Epithelial cell of proximal tubule (primary cell): ENCODE measurements at places on chromosomes 2 and 18. TPM values are rescaled to one million over a fixed set of nuclear protein-coding genes. Genes with fewer than 3 reads are reported as not detected.

PSMA8 gene
- total RNA-seq, result not detected in 2 replicates

TMEM163 gene
- 0.40 and 0.65 TPM in 2 replicates for total RNA-seq

- no peak for DNase-seq
Measured at GRCh38 chr18:63107171-63107845, 212.3 kb downstream of the BCL2 start.

DNA sequence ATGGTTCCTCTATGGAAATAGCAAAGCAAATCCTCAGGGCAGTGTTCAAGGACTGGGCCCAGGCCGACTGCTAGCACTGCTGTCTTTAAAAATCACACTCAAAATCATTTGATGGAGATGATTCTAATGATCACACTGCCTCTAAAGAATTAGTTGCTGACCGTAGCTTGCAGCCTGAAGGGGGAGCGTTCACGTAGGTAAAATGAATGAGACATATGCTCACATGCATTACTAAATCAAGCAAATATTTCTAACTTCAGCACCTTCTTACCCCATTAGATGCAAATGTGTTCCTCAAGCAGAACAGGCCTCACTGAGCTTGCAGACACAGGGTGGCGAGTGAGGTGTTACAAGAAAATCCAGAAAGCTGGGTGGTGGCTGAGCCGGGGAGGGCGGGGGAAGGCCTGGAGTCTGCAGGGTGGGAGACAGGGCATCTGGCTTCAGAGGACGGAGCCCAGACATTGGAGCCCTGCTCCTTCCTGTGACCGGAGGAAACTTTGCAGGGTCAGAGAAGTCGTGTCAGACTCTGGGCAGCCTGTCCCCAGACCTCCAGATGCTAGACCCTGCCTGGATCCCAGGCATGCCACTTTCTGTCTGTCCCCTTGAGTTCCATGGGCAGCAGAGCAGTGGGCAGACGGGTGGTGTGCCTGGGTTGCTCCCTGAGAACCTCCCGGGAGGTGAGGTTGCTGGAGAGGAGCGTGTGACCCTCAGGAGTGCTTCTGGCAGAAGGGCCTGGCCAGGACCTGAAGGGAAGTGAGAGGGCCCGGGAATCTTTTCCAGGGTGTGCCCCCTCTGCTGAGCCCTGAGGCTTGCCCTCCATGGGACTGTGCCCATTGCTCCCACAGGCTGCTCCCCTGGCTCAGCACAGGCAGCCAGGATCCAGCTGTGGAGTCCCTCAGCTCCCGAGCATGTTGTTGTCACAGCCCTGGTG lies 7.1 kb upstream of the NPPC start:
- DNase-seq, result no peak

DNA sequence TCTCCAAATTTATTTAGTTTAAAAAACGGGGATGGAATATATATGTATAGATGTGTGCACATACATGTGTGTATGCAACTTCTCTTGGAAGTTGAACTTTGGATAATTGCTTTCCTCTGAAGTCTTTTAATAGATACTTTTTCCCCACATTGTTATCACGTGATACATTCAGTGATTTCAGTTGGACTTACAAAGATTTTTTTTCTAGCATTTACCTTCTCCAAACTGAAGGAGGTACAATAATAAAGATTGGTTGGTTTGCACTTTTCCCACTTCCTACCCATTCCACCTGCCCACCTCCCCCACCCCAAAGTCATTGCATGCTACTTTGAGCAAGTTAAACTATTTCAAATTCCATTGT lies 206.1 kb upstream of the FSHR start:
- DNase-seq, result no peak

- DNase-seq, result no peak
Measured at GRCh38 chr2:177042311-177042710, 170.3 kb upstream of the HNRNPA3 start.

GRCh38 chr2:236758406-236758805 lies 188.8 kb downstream of the ACKR3 start:
- DNase-seq, result no peak

DNA sequence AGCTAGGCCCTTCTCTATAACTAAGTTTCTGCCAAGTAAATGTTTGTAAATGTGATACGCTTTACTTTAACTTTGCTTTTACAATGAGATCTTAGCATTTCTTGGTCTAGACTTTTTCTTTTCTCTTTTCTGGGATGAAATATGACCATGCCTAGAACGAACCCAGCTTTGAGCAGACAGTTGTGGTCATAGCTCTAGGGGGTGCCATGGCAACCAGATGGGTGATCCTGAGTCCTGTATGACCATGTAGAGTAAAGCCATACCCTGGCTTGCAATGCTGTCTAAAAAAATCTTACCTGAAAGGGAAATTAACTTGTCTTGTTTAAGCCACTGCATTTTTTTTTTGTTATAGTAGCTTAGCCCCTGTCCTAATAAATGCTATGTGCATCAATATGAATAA lies 956.3 kb downstream of the SLC4A3 start:
- DNase-seq, result no peak

DNA sequence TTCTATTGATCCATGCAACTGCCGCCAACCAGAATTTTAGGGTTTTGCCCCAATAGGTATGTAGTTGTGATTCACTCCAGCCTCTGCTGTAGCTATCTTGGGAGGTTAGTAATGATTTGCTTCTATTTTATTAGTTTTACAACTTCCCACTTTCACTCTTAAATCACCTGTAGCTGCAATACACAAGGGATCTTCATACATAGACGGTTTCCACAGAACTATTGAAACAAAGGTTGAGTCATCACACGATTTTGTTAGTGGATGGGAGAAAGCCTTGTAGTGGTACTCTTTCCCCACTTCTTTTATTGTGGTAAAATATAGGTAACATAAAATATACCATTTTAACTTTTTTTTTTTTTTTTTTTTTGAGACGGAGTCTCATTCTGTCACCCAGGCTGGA lies 104.2 kb upstream of the SPRED2 start:
- no peak for DNase-seq

ACMSD gene
- total RNA-seq, result 0.23 and 0.29 TPM in 2 replicates

TRABD2A gene
- 0.58 and 1.5 TPM in 2 replicates for total RNA-seq

SIX2 gene
- total RNA-seq, result 0.06 and 3.1 TPM in 2 replicates

DNA sequence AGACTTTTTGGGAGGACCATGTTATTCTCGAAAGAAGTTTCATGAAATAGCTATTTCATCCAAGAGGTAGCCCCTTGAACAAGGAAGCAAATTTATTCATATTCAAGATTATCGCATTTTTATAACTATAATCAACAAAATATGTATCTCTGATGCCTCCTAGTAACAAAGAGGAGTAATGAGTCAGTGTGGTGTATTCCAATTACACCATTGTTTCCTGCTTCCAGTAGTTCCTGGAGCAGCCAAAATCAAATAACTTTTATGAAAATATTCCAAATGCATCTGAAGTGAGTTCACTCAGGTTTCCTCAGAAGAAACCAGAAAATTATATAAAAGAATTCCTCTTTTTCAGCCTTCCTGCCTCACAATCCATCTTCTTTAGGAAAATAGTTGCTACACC lies 43.0 kb downstream of the ANKRD36B start:
- DNase-seq, result no peak

DNA sequence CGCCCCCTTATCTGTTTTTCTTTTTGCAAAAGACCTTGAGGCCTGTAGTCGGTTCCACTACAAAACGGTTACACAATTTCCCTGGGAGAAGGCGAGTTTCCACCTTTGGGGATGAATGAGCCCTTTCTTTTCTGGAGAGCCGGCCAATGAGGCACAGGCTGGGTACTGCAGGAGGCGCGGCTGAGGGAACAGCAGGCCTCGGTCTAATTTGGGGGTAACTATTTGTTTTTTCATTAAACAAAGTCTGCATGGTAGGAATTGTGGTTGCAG lies 129.2 kb downstream of the MYCN start:
- DNase-seq, result no peak

G6PC2 gene
- total RNA-seq, result not detected in 2 replicates

DNA sequence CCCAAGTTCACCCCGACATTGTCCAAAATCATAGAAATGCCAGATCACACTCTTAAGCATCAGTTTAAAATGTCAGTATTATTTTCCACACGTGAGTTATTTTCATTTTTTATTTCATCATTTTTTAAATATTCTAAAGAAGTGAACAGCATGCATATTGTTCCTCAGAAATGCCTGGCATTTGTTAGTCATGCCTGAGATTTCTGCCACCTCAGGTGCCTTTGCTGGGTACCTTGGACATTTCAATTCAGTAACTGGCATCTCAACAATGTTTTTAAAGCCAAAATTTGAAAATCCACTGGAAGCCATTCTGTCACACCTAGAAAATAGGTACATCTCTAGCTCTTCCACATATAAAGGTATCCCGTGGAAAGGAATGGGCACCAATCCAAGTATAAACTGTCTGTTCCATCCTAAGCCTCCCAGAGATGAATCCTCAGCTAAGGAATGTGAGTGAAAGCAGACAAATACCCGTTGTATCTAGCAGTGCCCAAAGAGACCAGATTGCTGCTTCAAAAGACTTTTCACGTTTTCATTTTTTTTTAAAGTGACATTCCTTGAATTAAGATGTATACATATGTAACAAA lies 159.8 kb downstream of the ZNF385B start:
- no peak for DNase-seq

- no peak for DNase-seq
Measured at GRCh38 chr18:25365242-25365641, 13.3 kb upstream of the ZNF521 start.

GRCh38 chr2:65232636-65233035 lies 5.0 kb downstream of the ACTR2 start:
- DNase-seq, result no peak

FNDC4 gene
- total RNA-seq, result 7.3 and 26.6 TPM in 2 replicates

DNA sequence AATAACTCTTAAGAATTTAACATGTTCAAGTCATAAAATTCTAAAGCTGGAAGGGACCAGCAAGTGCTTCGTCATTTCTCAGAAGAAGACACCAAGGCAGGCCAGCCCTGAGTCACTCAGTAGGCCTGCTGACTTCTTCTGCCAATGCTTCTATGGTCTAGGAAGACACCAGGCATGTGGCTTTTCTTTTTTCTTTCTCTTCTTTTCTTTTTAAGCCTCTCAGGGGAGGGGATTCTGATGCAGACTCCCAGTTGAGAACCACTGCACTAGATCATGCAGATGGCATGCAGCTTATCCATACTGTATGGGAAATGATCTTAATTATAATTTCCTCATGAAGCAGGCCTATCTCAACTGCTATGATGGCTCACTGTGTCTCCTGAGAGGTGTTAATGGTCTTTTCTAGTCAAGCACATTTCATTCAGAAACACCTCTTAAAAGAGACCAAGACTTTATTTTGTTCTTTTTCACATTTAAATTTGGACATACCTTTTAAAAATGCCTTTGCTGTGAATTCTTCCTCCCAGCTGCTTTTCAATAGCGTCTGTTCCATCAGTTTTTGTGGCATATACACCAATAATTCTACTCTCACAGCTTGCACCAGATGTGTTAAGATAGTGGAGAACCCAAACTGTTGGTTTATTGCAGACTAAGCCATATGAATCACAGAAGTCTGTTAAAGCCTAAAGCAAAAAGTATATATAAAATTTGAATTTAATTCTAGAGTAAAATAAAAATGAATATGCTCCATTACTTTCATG lies 11.3 kb downstream of the KCTD18 start:
- no peak for DNase-seq

DNA sequence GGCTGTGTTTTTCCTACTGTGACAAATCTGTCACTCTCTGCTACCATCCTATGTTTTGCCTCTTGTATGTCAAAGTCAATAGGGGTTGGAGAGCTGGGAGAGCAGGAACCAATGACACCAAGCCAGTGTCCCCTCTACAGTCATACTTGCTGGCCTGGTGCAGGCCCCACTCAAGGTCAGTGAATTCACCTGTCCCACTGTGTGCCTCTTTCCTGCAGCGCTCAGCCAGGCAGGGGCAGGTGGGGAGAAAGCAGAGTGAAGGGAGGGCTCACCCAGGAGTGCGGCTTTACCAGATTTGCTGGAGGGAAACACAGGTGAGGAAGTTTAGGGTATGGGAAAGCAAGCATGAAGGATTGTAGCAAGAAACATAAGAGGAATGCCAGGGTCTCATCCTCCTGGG lies 114.5 kb downstream of the GYPC start:
- no peak for DNase-seq

DNA sequence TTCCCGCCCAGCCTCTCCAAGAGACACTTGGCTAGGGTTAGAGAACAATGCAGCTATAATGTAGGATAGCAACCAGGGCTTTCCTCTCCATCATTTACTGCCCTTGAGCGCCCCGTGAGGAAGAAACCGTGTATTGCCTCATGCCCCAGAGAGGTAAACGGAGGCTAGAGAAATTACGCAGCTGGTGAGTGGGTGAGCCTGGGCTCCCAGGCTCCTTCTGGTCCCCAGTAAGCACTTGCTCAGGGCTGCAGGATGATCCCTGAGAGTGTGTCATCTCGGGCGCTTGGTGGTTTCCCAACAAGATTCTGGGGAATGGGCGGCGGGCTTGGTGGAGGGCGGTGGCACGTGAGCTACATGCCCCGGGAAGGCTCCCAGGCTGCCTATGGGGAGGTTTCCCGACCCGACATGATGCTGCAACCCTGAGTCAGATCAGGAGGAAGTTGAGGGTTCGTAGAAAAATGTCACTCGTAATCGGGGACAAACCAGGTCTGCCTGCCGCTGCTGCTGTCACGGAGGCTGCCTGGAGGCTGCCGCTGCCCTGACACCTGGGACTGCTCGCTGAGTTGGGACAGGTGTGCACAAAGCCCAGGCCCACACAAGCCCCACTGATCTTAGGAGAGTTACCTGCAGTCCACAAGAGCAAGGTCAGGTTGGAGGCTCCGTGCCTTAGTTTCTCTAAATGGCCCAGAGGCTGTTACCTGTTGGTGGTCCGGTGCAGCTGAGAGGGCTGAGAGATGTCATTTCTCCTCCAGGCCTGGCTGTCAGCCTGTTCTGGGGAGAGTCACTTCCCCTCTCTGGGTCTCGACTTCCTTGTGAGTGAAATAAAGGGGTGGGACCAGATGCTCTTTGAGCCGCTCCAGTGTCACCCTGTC lies at the start of gene GPR55:
Gene GPR55 (minus strand): TSS at position 773 of the 872 bp plus-strand sequence. CDS start 14,280 bp downstream, outside the sequence.
- no peak for DNase-seq

GREB1L gene
- total RNA-seq, result 5.1 and 6.2 TPM in 2 replicates

SMYD1 gene
- not detected in 2 replicates for total RNA-seq

- DNase-seq, result no peak
Measured at GRCh38 chr2:56674084-56674483, 490.3 kb downstream of the CCDC85A start.

VWA3B gene
- total RNA-seq, result not detected in 2 replicates

RFX8 gene
- not detected in 2 replicates for total RNA-seq

CHRNG gene
- not detected in 2 replicates for total RNA-seq

- DNase-seq, result no peak
Measured at GRCh38 chr2:224183086-224183485, 144.0 kb upstream of the SERPINE2 start.
